ENCODE measurements at places on chromosomes 3 and 15.

DNA sequence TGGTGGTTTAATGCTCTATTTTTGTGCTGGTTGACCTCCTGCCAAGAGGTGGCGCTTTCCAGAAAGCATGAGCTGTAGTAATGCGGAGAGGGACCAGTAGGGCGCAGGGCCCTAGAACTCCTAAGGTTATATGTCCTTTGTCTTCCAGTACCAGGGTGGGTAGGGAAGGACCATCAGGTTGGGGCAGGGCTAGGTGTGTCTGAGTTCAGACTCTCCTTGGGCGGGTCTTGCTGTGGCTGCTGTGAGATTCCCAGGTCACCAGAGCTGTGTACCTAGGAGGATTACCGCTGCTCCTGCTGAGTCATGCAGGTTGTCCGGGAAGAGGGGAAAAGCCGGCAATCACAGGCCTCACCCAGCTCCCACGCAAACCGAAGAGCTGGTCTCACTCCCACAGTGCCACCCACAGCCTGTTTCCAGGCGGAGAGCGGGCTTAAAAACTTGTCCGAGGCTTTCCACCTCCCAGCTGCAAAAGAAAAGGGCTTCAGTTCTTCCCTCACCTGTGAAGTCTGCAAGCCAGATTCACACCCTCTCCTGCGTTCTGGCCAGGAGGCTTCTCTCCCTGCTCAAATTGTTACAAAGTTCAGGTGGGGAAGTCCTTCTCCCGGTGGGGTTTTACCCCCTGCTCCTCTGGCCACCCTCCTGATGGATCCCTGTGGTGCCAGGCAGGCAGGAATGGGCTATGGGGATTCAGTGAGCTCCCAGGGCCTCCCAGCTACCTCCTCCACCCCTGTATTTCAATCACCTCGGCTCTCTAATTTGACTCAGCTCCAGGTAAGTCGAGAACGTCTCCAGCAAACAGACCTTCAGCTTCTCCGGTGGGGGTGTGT lies 37.7 kb upstream of the BCHE start:
- no peak for DNase-seq

GRCh38 chr3:140290105-140290504 lies 355.1 kb downstream of the CLSTN2 start:
- no peak for DNase-seq

DNA sequence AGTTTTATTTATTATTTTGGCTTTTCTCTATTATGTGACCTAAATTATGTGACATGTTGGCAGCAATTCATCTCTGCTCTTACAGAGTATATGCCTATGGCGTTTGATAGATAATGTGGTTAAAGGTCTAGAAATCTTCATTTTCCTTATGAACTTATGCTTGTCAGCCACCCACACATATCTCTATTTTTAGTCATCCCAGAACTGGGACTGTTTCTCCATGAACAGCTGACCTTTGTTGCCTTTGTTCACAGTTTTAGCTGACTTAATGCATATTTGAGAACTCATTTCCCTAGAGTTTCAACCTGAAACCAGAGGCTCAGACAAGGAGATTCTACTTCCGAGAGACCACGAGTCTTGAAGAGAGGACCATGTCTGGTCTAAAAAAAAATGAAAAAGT lies 176.5 kb downstream of the RAP2B start:
- DNase-seq = no peak

DNA sequence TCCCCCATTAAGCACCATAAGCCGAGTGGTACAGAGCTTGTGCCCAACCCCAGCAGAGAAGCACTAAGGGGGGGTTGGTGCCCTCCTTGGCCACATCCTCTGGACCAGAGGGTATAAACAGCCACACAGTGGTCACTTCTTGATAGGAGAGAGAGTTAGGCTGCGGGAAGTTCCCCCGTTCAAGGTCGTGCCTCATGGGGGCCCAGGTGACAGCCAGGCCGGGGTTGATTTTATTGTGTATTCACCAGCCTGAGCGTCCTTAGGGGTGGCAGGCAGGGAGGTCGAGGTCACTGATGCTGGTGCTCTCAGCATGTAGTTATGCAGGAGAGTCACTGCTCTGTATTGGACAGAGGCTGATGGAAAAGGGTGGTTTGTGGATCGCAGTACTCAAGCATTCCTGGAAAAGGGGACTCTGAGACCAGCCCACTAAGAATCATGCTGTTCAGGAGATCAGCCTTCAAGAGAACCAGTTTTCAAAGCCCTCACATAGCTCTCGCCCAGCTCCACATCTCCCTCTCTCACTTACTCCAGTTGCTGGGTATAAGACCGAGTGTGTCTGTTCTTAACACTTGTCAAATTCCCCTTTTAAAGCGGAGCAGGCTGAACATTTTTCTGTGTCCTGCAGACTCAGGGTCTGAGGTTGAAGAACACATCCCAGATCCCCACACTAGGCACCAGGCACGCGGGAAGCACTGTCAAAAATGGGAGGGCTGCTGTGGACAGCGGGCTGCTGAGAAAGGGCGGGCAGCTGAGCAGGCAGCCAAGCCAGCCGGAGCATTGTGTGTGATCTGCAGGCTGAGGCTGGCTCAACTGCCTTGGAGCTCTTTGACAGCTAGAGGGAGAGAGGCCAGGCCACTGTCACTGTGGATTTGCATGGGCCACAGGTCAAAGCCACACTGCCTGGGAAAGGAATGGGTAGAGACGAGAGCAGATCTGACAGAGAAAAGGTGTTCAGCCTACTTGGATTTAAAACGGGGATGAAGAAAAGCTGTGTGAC lies 279.3 kb upstream of the LRRFIP2 start:
- DNase-seq = no peak

DNA sequence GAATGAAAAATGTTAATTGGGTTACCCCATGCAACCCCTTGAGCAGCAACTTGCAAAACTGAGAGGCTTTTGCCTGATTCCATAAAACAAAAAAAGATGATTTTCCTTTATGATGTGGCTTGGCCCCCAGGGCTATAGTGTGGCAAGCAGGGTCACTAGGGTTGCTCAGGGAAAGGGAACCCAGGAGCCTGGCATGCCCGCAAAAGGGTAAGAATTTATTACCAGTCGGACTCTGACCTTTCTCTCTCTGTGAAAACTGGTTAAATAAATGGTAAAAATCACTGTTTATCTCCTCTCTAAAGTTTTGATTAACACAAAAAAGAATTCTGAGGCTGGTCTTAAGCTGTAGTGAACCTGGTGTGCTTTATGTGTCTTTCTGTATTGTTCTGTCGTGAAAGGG lies 37.7 kb upstream of the SEC61A1 start:
- no peak for DNase-seq
